Stimulated activated naive CD8-positive, alpha-beta T cell treated with anti-CD3 and anti-CD28 coated beads, Interleukin-15, Interleukin-2, amounts not matched to agents 100 U/mL and 50 U/mL, for 24 hours (primary cell): ENCODE measurements at places on chromosomes 3 and 15.
A peak's percentile ranks its signal among the peaks of the same experiment; 100 is the strongest.

DNA sequence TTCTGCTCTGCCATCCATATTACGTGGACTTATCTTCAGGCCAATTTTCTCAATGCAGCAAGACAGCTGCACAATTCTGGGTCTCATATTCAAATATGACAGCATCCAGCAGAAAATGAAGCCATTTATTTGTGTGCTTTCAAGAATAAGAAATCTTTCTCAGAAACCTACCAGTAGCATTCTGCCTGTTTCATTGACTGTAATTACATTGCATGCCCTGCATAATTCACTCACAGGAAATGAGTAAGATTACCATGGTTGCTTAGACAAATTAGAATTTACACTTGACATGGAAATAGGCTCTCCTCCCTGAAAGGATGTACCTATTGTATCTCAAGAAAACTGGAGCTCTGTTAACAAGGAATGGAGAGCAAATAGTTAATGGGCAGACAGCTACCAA lies 346.6 kb upstream of the DCBLD2 start:
- no peak for DNase-seq

DNA sequence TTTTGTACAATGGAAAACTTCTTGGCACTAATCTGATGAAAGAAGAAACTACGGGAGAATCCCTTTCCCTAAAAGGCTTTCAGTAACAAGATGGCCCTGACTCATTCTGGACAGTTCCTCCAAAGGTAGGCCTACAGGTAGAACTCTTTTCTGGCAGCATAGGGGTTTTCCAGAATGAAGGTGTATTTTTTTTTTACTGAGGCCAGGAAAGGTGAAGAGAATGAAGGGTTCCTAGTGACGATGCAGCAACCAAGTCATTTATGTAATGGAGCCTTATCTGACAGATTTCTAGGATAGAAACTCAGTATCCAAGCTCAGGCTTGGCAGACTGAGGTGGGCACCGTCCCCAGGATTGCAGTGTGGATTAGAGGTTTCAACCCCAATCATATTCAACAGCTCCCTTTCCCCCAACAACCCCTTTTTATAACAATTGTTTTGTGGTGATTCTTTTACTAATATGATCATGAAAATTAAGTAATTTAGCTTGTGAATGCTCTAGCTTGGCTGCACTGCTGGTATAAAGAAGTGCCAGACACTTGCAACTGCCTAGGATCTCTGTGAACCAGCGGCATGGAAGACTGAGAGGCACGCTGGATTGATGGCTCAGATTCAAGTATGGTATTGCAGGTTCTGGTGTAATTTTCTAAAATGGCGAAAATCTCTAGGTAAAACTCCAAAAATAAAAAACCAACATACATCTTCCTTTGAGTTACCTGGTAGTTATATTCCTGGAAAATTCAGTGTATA lies 8.7 kb upstream of the TRIM69 start:
- DNase-seq, result no peak

- no peak for DNase-seq
Measured at GRCh38 chr3:178971614-178972013, 100.0 kb downstream of the ZMAT3 start.

- DNase-seq, result peak; percentile 98
Measured at GRCh38 chr3:48472923-48473616, 26.5 kb downstream of the ATRIP start.

- DNase-seq, result no peak
Measured at GRCh38 chr3:112814266-112814665, 32.4 kb downstream of the CD200R1L start.

DNA sequence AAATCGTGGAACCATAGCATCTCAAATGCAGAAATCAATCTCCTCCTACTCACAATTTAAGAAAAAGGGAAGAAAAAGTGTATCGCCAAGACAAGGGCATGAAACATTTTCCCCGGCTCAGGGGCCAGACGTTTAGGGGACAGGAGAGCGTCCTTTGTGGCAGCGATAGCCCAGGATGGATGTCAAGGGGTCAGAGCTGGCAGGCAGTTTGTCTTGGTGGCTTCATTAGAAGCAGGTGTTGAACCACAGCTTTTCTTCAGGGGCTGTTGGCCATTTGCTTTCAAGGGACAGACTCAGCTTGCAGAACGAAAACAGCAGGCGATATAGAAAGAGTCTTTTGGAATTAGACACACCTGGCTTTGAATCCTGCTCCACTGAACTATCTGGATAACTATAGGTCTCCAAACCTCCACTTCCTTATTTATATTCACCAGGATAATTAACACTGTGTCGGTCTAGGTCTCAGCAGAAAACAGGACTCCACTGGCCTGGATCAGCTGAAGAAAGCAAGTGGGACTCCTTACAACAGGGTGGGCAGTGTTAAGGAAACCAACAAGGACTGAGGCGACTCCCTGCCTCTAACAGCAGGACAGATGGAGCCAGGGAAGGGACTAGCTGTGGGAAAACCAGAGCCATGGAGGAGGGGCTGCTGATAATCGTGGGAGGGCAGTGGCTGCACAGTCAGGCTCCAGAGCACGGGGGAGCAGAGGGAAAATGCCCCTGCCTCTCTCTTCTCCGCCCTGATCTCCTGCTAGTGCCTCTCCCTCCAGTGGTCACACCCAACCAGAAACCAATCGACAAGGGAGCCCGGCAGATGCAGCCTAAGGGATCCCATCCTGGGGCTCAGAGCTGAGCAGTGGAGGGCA lies 123.6 kb downstream of the LIPC start:
- no peak for DNase-seq

DNA sequence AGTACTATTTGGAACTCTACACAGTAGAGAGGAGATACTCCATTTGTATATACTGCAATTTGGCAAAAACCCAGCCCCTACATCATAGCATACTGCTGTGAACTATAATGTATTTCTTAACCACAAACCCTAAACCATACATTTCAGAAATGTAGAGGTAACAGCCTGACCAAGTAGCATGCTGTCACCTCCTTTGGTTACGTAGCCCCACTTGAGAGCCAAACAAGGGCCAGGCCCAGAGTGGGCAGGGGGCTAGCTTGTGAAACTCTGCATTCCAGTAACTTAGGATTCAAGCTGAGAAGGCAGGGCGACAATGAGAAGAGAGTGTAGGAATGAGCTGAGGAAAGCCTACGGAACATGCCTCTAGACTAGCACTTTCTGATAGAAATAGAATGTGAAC lies 135.8 kb downstream of the GREM1 start:
- no peak for DNase-seq

- no peak for DNase-seq
Measured at GRCh38 chr3:73955494-73956070, 330.8 kb upstream of the PDZRN3 start.

GRCh38 chr3:5205165-5205941 lies 17.8 kb downstream of the EDEM1 start:
- DNase-seq, result peak; percentile 48

DNA sequence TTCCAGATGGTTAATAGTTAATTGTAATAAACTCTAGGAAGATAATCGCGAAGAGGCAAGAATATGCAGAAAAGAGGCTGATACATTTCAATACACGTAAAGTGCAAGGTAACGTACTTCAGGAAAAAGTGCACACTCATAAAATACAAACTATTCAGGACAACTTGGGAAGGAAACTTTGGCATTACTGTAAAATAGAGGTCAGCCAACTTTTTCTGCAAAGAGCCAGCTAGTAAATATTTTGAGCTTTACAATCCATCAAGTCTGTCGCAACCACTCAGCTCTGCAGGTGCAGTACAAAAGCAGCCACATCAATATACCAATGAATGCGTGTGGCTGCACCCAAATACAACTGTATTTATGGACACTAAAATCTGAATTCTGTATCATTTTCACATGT lies 51.6 kb upstream of the THUMPD3 start:
- DNase-seq, result no peak

GRCh38 chr3:124059580-124059979 lies 67.7 kb upstream of the ROPN1 start:
- DNase-seq, result no peak

GRCh38 chr3:100169201-100169920 lies 55.1 kb upstream of the FILIP1L start:
- no peak for DNase-seq

GRCh38 chr3:154242766-154243165 lies 81.5 kb downstream of the DHX36 start:
- no peak for DNase-seq

DNA sequence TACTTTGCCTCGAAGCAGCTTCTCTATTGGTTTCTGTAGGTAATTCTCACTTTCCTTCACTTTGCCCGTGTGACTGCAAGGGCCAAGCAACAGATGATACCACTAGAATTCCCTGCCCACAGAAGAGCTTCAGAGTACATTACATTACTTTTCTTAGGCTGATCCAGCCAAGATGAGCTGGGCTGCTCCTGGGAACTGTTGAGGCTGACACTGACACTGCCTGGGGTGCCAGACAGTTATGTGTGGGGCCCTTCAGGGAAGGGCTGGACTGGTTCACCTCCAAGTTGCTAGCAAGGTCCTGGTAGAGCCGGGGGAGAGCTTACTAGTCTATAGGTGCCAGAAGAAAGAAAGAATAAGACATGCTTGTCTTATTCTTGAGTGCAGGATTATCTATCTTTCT lies 19.0 kb downstream of the GORASP1 start:
- DNase-seq, result no peak

GRCh38 chr3:188948281-188948996 lies 223.3 kb upstream of the TPRG1 start:
- no peak for DNase-seq
